ENCODE measurements at places on chromosomes 2 and 18.

GRCh38 chr2:120902592-120902991 lies 166.9 kb downstream of the GLI2 start:
- DNase-seq: no peak

GRCh38 chr2:232485757-232486557 lies 1.7 kb downstream of the ECEL1 start:
- DNase-seq: no peak

- DNase-seq: no peak
Measured at GRCh38 chr2:68726608-68727367, 7.8 kb upstream of the ARHGAP25 start.

DNA sequence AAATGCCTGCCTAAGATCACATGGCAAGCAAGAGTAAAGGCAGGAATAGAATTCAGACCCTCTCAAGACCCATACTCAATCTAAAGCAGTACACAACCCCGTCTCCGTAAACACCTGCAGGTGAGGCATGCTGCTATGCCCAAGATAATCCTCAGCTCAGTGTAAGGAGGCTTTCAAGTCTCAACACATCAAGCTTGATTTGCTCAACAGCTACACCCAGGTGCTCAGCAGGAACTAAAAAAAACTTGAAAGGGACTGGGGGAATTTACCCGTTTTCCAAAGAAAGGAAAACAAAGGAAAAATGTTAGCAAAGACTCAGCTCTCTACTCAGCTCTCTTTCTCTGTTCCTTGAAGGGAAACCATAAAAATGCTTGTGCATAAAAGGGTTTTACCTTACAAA lies 301.8 kb downstream of the C1D start:
- DNase-seq: no peak

- DNase-seq: no peak
Measured at GRCh38 chr18:74456349-74457042, 612 bp downstream of the DIPK1C start.

DNA sequence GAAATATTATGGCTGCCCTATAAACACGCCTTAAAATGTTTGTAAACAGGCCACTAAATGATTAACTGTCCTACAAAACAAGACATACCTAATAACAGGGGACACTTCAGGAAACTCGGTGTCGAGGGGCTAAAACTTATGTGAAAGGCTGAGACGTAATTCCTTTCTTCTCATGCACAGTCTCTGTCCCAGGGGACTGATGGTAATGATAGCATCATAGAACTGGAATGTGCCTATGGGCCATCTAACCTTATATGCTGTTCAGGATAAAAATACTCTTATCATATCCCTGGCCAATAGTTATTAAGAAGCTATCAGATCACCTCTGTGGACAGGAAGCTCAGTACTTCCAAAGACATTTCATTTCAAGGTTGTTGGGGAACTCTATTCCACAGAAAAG lies 252.6 kb upstream of the RASGRP3 start:
- DNase-seq: no peak

- DNase-seq: no peak
Measured at GRCh38 chr2:172969166-172969565, 106.5 kb upstream of the MAP3K20 start.

DNA sequence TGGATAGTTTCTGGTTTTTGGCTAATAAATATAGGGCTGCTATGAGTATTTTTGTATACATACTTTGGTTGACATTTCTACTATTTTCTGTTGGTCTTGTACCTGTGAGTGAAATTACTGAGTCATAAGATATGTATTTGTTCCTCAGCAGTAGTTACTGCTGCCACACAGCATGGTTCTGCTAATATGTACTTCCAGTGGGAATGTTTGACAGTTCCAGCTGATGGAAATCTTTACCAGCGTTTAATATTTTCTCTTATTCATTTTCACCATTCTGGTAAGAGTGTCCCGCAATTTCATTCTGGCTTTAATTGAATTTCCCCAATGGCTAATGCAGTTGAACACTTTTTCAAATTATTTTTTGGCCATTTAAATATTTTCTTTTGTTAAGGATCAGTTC lies 57.9 kb upstream of the IL1R1 start:
- no peak for DNase-seq

GRCh38 chr2:85838181-85838580 lies 50.6 kb downstream of the ST3GAL5 start:
- no peak for DNase-seq

GRCh38 chr18:73688851-73689711 lies 458.6 kb downstream of the FBXO15 start:
- DNase-seq: no peak

DNA sequence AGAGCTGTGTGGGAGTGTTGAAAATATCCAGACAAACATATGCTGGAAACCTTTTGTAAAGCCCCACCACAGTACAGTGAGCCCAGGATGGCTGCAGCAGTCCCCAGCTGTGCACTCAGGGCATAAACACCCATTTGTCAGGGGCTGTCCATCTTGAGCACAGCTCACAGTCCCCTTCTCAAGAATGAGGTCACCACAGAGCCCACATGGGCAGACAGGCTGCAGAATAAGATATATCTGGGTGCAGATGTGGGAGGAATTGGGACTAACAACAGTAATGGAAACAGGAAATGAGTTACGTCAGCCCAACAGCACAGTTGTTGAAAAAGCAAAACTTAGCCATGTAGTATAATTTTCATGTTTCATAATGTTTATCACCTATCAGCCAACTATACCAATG lies 219.6 kb downstream of the ETAA1 start:
- no peak for DNase-seq

DNA sequence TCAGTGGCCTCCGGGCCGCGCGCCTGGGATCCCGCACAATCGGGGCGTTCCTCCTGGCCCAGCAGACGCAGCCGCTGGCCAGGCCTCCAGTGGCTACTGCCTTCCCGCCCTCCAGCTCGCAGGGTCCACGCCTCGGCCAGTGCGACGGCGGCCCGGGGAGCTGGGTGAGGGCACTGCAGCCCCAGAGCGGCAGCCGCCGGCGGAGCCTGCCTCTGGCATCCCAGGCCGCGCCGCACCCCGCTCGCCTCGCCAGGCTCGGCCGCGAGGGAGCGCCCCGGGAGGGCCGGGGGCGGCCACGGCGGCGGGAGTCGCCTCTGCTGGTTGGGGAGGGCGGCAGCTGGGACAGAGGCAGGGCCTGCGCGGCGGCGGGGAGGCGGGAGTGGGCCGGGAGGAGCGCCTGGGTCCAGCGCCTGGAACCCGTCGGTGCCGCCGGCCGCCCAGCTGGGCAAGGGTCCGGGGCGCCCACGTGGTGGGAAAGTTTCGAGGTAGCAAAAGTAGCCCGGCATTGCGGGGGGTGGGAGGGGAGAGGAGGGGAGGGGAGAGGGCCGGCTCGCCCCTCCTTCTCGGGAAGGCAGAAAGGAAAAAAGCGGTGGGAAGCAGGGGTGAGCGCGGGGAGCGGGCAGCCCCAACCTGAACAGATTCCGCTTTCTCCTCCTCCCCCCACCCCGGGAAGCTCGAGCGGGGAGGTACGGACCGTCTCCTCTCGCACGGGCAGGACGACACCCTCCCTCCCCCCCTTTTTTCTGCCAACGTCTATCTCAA lies 1.5 kb upstream of the INHBB start:
- no peak for DNase-seq

DNA sequence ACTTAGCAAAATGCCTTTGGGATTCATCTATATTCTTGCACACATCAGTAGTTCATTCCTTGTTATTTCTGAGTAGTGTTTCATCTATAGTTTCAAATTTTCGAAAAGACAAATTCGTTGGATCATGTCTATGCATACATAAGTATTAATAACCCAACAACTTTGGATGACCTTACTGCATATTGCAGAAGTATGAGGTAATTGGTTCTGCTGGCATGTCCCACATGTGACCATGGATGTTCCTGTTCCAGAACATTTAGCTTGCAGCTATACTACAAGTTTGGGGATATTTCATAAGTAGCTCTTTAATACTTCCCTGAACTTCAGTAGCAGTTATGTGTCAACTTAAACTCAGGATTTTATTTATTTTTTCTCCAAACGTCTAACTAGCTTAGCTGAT lies 44.9 kb downstream of the APLF start:
- DNase-seq: no peak

- DNase-seq: no peak
Measured at GRCh38 chr18:73932976-73933375, 214.7 kb downstream of the FBXO15 start.

DNA sequence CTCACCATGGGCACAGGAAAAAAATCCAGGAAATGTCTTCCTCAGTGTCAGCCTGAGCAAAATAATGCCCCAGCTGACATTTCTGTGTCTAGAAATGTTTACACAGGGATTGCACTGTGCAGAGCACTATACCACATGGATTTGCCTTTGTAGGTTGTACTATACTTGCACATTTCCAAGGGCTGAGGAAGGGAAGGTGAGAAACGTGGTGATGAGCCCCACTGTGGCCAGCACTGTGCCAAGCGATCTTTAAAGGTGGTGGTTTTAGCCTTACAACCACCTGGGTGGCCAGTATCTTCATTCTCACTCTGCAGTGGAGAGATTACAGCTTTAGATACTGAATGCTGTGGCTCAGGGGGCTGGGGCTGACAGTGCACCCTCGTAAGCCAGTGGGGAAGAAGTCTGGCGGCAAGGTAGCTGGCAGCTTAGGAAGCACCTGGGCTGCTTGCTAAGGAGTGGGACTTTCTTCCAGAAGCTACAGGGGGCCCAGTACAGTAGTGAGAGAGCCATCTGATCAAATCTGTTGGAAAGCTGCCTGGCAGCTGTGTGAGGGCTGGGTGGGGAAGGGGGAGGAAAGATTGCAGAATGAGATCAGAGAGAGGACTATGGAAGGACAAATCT lies 81.4 kb upstream of the MSH2 start:
- DNase-seq: no peak

DNA sequence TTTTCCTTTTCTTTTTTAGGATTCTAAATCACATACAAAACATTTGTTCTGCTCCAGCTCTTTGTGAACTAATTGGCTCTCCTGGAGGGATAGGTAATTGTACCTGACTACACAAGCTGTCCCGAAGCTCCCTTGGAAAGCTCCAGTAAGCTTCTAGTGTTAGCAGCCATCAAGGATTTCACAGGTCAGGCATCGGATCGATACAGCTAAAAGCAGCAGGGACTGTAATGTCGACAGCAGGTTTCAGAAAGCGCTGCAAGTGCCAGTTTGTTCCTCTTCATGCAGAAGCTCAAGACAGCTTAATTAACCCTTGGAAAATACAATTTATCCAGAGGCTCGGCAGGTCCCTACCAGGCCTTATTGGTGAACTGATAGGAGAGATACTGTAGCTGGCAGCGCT lies 87.2 kb upstream of the VRK2 start:
- DNase-seq: no peak

DNA sequence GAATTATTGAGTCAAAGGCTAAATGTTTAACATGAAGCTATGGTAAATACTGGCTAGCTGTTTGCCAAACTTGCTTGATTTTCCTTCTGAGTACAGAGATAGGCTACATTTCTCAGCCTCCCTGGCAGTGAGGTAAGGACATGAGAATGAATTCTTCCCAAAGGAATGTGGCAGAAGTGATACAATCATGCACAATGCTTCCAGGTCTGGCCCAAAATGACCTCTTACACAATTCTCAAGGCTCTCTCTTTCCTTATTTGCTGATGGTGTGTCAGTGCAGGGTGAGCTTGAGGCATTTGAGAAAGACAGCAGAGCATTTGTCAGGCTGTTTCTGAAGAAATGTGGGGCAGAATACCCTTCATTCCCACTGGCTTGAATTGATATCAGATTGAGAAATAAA lies 95.6 kb upstream of the NABP1 start:
- DNase-seq: no peak

GRCh38 chr2:169452080-169452479 lies 27.2 kb upstream of the BBS5 start:
- DNase-seq: no peak

DNA sequence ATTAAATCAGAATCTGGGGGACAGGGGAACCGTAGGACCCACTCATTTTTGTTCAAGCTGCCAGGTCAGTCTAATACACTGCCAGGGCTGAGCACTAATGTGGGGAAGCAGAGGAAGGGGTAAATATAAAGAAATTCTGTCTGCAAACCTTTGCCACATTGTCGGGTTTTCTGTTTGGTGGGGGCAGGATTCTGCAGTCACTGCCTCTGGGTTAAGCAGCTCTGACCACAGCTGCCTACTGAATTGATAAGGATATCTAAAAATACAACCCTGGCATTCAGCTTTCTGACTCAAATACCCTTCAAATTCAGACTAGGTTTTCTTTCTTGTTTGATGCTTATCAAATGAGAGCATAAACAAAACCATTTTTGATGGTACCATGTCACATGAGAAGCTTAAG lies 6.0 kb downstream of the DNER start:
- no peak for DNase-seq

DNA sequence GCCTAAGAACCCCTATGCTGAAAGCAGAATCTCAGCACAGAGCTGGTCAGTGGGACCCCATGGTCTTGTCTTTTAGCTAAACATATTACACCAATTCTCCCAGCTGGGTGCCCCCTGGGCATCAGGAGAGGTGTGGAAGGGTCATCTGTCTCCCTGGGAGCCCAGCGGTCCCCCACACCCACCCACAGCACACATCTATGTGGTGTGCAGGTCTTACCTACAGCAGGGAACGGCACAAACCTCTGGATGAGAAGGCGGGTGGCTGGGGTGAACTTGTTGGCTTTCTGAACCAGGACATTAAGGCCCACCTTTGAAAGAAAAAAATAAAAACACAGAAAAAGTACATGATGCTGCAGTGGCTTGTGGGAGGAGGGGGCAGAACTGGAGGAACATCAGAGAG lies 70.7 kb downstream of the EMX1 start:
- no peak for DNase-seq

DNA sequence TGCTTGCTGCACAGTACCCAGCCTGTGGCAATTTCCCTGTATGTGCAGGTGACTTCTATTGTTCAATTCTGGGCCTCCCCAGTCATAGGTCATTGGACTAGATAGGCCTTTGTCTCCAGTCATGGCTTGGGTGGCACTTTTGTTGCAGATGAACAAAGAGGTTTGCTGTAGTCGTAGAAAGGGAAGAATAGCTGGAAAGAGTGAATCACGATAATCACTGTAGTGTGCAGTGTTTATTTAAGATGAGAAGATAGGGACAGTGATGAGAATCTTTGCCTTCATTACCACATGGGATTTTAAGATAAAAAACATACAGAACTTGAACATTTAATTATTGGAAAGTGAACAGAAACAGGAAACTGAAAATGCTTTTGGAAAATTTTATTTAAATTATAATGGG lies 156.1 kb upstream of the CYRIA start:
- no peak for DNase-seq

GRCh38 chr2:44945676-44946371 lies 4.3 kb downstream of the SIX3 start:
- DNase-seq: no peak

- no peak for DNase-seq
Measured at GRCh38 chr18:23927821-23928746, 86.5 kb upstream of the TTC39C start.

- DNase-seq: peak; percentile 28
Measured at GRCh38 chr2:10447300-10447894, 730 bp downstream of the ODC1 start.
